ENCODE measurements at places on chromosomes 16 and 17. TPM values are rescaled to one million over a fixed set of nuclear protein-coding genes. Genes with fewer than 3 reads are reported as not detected.

PERCC1 gene
- not detected for total RNA-seq

DCXR gene
- total RNA-seq, result 87.9 TPM

KRTAP9-8 gene
- total RNA-seq, result not detected

NPTX1 gene
- total RNA-seq, result under 0.01 TPM

UBE2I gene
- total RNA-seq, result 34.9 TPM

MT1E gene
- total RNA-seq, result 60.8 TPM

NHERF2 gene
- 20.1 TPM for total RNA-seq

ABCC12 gene
- not detected for total RNA-seq

ST6GALNAC2 gene
- 64.4 TPM for total RNA-seq

FLOT2 gene
- 24.5 TPM for total RNA-seq

MBTD1 gene
- 10.5 TPM for total RNA-seq

TBC1D3H gene
- not detected for total RNA-seq

TPSD1 gene
- not detected for total RNA-seq

KCNH6 gene
- total RNA-seq, result not detected

SDK2 gene
- 5.5 TPM for total RNA-seq

ABCA9 gene
- total RNA-seq, result 0.13 TPM

FN3K gene
- total RNA-seq, result 4.5 TPM

OR2C1 gene
- not detected for total RNA-seq

JPH3 gene
- total RNA-seq, result not detected

CCL1 gene
- not detected for total RNA-seq

SLC9A5 gene
- total RNA-seq, result 0.26 TPM

SLC12A3 gene
- not detected for total RNA-seq

SLC5A10 gene
- total RNA-seq, result 0.13 TPM

PPM1E gene
- total RNA-seq, result 0.26 TPM

LGALS9B gene
- total RNA-seq, result 0.26 TPM

PRSS27 gene
- 4.5 TPM for total RNA-seq

SEZ6 gene
- total RNA-seq, result not detected

PYDC1 gene
- total RNA-seq, result not detected

SLC16A6 gene
- 0.26 TPM for total RNA-seq

ATP2A3 gene
- under 0.01 TPM for total RNA-seq

TSC2 gene
- 25.0 TPM for total RNA-seq

FOXC2 gene
- total RNA-seq, result not detected

KCNJ2 gene
- 1.6 TPM for total RNA-seq

ZSWIM7 gene
- 24.2 TPM for total RNA-seq

CA5A gene
- not detected for total RNA-seq

ALDH3A1 gene
- total RNA-seq, result 24.2 TPM

CCDC144A gene
- 2.1 TPM for total RNA-seq

PRR15L gene
- total RNA-seq, result 9.1 TPM

UTS2R gene
- total RNA-seq, result not detected

NXPH3 gene
- total RNA-seq, result not detected

SYNGR3 gene
- 2.9 TPM for total RNA-seq

KRTAP1-5 gene
- not detected for total RNA-seq

ABCC6 gene
- under 0.01 TPM for total RNA-seq

ABI3 gene
- total RNA-seq, result not detected

DOC2B gene
- total RNA-seq, result 2.7 TPM

GOSR1 gene
- 38.7 TPM for total RNA-seq

RHBDF1 gene
- total RNA-seq, result 10.3 TPM

LRRC3C gene
- total RNA-seq, result not detected

TRPV2 gene
- 0.26 TPM for total RNA-seq

CTF1 gene
- total RNA-seq, result 0.26 TPM

KCNJ18 gene
- total RNA-seq, result not detected

Data from bronchial epithelial cell (primary cell).